CD4-positive, alpha-beta T cell treated with Interleukin-15 for 1 hour (primary cell): ENCODE measurements at places on chromosomes 2 and 18.

DNA sequence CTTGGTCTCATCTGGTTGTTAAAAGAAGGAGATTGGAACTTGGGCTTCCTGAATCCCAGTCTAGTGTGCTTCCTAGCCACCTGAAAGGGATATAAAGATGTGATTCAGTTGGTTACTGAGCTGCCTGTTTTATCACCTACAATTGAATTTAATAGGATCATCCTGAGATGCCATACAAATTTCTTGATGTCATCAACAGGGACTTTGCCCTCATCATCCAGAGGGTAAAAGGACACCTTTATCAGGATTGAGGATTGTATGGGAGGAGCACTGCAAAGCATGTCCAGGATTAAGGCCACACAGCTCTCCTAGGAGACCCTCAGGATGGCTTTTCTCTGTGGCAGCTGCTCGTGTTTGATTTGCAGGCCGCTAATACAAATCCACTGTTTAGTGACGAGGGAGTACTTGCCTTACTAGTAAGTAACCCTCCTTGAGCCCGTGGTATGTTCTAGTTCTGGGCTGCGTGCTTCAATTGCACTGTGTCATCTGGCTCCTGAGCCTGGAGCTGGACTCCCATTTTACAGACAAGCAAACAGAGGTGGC is 28.6 kb downstream of the SH3RF3 start:
- no peak for DNase-seq

- no peak for DNase-seq
These were observed 7.2 kb upstream of the DAW1 start for GRCh38 chr2:227864161-227864756.

DNA sequence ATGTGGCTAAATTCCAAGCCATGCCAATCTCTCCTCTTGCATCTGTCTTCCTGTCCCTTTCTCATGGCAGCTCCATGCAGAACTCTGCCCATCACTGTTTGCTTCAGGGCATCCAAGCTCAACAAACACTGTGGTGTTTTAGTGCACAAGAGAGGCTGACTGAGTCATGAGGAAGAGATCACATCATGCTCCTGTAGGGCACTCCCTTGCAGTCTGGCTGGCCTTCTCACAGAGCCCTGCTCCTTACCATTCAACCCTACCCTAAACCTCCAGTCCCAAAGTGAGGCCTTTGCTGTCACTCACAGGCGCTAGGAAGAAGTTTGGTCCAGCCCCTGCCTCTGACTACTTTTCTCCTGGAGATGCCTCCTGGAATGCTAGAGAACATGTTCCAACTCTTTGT is 194.0 kb downstream of the LRATD1 start:
- no peak for DNase-seq

DNA sequence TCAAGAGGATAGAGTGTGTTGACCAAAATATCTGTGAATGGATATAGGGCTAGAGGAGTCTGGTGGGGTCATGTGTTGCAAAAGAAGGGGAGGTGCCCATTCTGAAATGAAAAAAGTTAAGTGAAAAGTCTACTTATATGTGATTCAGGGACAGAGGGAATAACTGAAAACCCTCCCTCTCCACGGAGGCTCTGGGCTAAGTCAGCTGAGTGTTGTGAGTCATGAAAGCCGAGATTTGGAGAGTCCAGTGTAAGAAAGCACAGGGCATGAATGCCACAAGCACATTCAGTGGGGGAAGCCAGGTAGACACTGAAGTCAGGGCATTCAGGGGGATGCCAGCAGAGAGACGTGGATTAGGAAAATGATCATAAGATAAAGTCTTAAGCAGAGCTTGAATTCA is 871.9 kb downstream of the TSN start:
- DNase-seq = no peak

- no peak for DNase-seq
These were observed 47.2 kb upstream of the ZNF396 start for GRCh38 chr18:35424356-35424755.

- no peak for DNase-seq
These were observed 28.8 kb downstream of the NEMP2 start for GRCh38 chr2:190505696-190506095.

DNA sequence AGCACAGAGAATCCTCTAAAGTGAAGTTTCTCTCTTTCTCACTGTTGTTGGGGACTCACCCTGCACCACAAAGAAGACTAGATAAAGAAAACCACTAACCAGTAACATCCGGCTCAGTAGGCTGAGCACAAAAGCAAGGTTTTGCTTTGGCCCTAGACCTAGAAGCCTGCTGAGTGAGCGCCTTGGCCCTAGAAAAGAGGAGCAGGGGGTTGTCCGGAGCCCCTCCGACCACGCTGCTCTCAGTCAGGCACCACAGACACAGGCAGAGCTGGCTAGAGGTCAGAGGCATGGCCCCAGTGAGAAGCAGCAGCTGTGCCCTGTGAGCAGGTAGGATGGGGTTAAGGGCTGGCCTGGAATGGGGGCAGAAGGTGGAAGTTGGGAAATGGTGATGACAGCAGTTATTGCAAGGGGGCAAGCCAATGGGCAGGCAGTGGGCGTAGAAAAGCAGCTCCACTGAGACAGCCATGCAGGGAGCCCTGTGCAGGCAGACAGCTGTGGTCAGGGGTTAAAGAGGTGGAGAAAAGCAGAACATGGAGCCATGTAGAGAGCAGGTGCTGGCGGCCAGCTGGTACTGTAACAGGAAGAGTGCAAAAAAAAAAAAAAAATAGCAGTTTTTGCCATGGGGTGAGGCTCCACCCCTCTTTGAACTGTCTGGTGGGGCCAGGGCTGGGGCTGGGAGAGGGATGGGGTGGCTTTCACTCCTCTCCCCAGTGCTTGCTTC is 36.9 kb upstream of the SLC14A1 start:
- peak; percentile 68 for DNase-seq

DNA sequence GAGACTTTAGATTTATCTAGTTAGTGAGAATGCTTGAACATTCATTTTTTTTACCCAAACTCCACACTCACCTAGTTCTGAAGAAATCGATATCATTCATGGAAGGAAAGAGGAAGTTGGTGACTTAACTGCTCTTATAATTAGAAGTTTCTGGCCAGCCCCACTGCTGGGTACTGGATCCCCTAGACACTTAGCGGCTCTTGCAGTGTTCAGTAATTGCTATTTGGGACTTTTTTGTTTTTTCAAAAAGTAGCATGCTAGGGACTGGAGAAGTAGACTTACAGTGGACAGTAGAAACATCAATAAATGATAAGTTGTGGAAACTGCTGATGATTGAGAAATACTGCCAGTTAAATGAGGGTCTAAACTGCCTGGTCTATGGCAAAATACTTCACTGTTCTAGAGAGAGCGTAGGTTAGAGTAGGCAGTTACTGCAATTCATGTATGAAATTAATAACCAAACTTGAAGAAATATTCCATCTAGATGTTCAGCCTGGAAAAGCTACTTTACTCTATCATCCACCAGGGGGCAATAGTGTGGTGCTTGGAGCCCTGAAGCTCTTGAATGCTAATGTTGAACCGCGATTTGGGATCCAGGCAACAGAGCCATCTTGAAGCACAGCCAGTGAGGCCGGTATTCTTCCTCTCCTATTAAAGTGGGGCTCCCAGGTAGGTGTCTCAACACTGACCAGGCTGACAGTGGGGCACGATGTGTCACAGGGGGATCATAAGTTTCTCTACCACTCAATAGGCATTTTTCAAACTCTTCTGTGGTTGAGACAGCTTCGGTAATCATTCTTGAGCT is 146.1 kb upstream of the SESTD1 start:
- DNase-seq = no peak

DNA sequence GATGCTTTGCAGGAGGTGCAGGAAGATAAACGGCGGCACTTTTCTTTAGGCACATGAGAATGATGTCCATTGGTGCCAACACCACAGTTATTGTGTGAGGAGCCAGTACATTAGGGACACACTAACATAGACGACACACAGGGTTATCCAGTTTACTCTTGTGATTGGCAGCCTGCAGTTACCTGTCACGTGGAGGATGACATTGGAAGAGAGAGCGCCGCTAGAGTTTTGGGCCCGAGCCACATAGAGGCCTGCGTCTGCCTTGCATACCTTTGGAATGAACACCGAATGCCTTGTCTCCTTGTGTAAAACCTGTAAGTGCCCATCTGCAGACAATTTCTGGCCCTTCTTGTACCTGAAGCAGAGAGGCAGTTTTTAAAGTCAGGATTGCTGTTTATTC is 26.9 kb upstream of the TTN start:
- DNase-seq = no peak

GRCh38 chr2:170690640-170691039 is 24.5 kb upstream of the SP5 start:
- DNase-seq = no peak

DNA sequence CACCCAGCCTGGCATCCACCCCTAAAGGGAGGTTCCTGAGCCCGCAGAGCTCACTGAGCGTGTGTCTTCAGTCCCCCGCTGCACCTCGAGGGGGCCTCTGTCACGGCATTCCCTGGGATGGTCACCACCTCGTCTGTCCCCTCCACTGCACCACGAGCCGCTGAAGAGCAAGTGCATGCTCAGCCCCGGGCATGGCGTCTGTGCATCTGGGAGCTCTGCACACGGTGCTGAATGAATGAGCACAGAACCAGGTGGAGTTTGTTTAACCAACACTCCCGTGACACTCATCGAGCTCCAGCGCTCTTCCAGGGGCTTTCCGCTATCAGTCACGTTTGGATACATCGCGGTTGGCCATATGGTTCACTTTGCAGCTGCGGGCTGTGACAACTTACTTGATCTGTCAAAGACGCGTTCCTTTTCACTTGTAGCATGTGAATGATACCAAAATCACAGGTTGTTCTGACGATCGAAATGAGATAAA is 9.2 kb downstream of the ALLC start:
- peak; percentile 6 for DNase-seq

- DNase-seq = no peak
These were observed 221.0 kb downstream of the NOL4 start for GRCh38 chr18:34003687-34004086.

DNA sequence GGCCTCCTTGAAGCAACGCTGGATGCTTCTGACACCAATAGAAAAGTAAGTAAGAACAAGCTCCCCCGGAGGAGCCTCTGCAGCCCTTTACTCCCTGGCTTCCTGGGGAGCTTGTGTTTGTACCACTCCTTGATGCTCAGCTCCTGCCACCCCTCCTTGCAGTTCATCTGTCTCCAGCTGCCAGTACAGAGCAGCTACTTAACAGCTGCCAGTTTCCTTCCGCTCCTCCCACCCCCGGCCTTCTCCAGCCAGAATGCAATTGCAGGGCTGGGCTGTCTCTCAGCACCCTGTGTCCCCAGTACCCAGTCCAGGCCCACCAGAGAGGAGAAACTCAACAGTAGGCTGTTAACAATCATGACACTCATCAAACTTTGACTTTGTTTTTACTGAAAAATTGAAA is 109.4 kb downstream of the AOX1 start:
- DNase-seq = peak; percentile 18

- no peak for DNase-seq
These were observed 114.2 kb downstream of the DDX1 start for GRCh38 chr2:15705839-15706386.

DNA sequence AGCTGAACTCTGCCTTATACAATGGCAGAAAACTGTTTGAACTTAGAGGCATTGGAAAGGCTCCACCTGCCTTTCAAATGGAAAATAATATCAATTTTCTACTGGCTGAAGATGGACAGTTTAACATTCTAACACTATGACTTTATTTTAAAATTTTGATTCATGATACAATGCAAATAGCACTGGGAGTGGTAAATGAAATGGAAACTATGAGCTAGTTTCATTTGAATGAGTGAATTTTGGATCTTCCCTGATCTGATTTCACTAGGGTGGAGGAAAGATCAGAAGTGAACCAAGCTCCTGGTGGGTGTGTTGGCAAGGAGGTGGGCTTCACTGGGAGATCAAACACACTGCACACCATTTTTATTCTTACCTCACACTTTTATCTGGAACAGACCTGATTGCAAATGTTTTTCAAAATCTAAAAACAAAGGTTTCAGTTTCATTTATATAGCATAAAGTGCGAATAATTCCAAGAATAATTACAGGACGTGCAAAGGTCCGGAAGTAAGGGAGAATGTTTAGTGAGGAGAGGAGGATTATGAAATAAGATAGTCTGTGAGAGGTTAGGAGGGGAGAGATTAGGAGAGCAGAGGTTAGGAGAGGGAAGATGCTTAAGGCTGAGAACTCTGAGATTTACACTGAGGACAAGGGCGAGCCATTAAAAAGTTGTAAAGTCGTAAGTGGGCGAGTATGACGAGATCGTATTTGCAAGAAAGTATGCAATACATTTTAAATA is 18.6 kb upstream of the MBP start:
- no peak for DNase-seq

- peak; percentile 84 for DNase-seq
These were observed 2.4 kb upstream of the FOSL2 start for GRCh38 chr2:28390241-28390745.

DNA sequence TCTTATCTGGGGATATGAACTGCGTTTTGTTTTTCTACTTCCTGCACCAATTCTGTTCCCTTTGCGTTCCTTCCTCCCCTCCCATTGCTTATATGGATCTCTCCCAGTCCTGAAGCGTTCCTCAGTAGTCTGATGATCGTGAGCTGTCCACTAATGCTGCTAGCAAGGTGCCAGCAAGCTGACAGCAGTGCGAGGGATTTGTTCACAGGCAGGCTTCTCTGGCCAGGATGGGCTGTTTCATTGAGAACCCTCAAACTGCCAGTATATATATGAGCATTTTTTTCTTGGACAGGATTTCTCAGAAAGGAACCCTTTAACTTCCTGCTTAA is 40.1 kb downstream of the GTF3C3 start:
- DNase-seq = no peak

DNA sequence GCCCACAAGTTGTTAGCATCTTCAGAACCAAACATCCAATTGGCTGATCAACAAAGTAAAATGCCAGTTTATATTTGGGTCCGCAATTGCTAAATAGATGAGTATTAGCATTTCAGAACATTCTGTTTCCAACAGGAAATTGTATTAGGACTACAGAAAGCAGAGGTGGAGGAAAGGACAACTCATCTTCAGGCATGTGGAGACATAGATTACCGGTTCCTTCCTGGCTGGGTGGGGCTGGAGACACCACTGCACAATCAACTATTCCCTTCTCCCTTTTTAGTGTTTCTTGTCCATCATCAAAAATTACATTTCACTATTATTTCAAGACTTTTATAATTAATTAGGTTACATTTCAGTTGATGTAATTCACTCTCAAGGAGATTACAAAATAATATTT is 83.8 kb downstream of the ADAM23 start:
- DNase-seq = no peak

DNA sequence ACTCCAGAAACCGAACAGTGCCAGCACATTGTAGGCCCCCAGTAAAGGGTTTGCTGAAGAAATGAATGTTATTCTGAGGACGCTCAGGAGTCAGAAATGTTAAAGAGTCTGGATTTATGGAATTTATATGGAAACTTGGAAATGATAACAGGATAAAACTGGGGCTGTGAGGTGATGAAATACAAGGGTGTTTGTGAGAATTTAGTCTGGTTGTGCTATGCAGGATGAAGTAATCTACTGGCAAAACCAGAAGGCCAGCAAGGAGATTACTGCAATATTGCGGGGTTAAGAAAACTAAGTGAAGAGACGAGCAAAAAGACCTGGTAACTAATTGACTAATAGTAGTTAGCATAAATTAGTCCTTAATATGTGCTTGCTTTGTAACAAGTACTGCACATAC is 467.8 kb downstream of the ZEB2 start:
- DNase-seq = no peak

GRCh38 chr2:143390171-143390570 is 261.0 kb downstream of the ARHGAP15 start:
- DNase-seq = no peak
